ENCODE measurements at places on chromosomes 3 and 15.

GRCh38 chr3:65153850-65154512 lies 466.2 kb upstream of the ADAMTS9 start:
- no peak for DNase-seq

- no peak for DNase-seq
These were observed 22.4 kb downstream of the LRRK1 start for GRCh38 chr15:100941536-100941935.

GRCh38 chr3:87361956-87362355 lies 85.6 kb upstream of the POU1F1 start:
- DNase-seq: no peak

GRCh38 chr3:126617571-126617970 lies 37.4 kb downstream of the TXNRD3 start:
- no peak for DNase-seq

DNA sequence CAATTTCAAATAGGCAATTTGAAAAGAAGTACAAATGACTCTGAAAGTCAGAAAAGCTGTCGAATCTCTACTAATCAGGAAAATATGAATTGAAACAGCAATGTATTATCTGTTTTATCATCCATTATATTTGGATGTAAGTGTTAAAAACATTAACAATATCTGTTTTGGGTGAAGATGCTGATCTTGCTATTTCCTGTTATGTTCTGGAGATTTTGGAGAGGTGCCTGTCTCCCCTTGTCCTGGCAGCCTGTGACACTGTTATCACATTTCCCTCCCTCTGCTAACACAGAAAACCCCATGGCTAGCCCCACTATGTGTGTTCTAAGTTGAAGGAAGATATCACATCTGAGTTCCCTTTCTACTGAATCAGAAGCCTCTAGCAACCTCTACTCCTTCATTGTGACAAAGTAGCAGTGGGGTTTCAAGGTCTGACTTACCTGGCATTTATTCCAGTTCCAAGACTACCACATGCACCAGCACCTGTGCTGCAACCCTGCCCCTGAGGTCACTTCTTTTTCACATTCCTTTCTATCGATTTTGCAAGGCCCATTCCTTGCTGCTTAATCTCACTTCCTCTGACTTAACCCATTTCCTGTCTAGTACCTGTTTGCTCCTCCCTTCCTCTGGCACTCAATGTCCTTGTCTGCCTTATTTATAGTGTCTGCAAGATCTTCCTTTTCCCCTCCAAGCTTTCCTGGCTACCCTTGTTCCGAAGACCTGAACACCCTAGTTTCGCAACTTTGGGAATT lies 95.5 kb upstream of the COL8A1 start:
- DNase-seq: no peak

DNA sequence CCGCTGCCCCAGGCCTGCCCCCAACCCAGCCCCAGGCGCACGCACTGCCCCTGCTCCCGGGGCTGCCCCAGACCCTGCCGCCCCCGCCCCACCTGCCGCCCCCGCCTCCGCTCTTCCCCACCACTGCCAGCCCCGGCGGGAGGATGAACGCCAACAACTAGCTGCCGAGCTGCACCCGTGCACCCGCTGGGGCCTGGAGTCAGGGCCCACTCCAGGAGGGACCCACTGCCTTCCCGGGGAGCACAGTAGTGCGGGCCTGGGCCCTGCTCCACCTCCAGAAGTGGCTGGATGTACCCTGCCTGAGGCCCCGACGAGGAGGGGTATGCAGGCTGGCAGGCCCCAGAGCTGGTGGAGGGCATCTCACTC lies 10.9 kb downstream of the ZBTB47 start:
- no peak for DNase-seq

DNA sequence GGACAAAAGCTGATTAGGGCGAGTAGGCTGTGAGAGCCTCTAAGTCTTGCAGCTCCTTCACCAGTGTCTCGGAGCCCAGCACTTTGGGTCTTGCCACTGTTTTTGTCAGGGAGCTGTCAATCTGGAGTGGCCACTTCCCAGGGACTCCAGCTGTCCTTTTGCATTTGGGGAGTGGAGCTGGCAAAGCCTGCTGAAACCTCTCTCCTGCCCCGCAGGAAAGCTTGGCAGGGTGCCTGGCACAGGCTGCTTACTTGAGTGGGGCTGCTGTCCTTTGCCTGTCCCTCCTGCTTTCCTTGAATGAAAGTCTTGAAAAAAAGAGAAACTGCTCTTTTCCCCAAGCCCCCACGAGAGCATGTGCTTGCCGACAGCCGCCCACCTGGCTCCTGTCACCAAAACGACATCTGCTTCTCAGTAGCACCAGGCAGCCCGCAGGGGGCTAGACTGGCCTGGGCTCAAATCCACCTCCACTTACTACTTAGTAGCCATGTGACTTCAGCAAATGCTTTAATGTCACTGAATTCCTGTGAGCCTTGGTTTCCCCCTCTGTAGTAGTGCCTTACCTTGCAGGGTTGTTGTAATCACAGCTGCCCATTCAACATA lies 13.7 kb downstream of the USP13 start:
- no peak for DNase-seq

All from SW480 (cell line).